Cardiac septum (tissue), 1 donor: ENCODE measurements at places on chromosomes 16 and 17. TPM values are rescaled to one million over a fixed set of nuclear protein-coding genes. Genes with fewer than 3 reads are reported as not detected.

GRCh38 chr17:65749479-65749878 is 188.0 kb upstream of the AXIN2 start:
- DNase-seq, result no peak

DNA sequence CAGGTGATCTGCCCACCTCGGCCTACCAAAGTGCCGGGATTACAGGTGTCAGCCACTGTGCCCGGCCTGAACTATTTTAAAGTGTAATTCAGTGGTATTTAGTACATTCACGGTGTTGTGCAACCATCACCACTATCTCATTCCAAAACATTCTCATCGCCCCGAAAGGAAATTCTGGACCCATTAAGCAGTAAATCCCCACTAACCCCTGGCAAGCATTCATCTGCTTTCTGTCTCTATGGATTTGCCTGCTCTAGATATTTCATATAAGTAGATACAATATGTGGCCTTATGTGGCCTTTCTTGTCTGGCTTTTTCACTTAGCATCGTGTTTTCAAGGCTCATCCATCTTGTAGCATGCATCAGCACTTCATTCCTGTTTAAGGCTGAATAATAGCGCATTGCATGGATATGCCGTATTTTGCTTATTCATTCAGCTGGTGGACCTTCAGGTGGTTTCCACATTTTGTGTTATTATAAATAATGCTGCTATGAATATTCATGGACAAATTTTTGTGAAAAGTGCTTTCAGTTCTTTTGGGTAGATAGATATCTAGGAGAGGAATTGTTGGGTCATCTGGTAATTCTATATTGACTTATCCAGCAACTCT is 8.4 kb upstream of the HERPUD1 start:
- no peak for DNase-seq

ITGB3 gene
- 5.7 TPM for total RNA-seq

VAT1L gene
- total RNA-seq, result 49.4 TPM

DNA sequence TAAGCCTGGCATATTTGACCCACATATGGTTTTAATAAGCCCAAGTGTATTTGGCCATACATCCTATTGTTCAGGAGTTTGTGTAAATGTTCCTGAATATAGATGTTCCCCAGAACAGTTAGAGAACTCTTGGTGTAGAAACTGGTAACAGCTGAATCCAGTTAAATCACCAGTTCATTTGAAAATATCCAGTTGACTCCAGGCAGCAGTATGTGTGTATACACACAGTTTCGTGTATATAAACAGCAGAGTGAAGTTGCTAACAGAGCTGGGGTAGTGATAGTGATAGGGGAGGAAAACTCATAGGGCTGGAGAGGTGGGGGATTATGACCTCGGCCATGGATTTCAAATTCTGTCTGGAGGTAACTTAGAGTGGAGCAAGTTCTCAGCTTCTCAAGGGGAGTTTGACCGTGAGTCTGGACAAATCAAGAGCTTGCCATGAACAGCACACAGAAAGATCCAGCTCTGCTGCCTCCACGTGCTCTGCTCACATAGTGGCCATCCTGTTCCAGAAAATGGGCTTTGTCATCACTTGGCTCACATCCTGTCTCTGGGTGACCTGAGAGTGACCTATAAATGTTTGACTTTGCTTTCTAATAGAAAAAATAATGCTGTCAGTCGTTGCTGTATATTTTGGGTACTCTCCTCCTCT is 30.6 kb upstream of the MMD start:
- DNase-seq, result no peak

- DNase-seq, result no peak
Measured at GRCh38 chr16:8959921-8960787, 3.6 kb downstream of the USP7 start.

MSLN gene
- not detected for total RNA-seq
